GF-D8 (cell line): ENCODE measurements at places on chromosomes 12 and 14.

- DNase-seq: no peak
Observed at GRCh38 chr14:68983191-68983590, 4.1 kb upstream of the ACTN1 start.

DNA sequence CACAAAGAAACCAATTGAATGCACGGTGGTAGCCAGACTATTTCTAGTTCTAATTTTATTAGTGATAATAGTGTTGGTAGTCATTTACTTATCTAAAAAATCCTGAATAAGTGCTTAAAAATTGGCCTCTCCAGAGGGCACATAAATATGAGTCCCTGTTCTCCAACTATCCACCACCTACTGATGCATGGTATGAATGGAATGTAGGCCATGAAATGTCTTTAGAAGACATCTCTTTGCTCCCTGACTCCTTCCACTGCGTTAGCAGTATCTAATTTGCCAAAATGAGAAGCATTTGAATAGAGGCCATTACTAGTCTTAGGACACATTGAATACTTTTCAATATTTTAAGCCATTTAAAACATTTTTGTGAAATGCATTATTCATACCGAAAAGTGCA lies 261.7 kb downstream of the LRFN5 start:
- no peak for DNase-seq

DNA sequence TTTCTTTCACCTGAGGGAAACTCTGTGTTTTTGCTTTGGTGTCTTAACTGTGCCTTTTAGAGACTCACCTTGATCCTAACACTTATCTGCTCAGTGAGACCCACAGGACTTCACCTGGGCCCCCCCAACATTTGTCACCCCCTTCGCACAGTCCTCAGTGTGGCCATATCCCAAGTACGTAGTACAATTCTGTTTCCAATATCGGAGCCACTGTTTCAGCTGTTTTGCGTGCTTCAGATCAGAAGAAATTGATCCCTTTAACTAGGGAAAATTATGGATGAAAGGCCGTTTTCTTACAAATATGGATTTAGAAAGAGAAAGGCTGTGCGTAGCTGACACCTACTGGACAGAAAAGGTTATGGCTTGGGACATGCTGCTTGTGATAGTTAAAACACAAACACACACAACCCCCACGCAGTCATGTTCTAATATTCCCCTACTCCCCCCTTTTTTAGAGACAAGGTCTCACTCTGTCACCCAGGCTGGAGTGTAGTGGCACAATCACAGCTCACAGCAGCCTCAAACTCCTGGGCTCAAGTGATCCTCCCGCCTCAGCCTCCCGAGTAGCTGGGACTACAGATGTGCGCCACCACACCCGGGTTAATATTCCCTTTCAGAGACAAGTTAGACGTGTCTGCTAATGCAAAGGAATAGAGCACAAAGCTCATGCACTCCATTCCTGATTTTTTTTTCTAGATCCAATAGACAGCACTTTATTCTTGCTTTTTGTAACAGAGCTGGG lies 3.6 kb upstream of the SLC7A8 start:
- peak; percentile 22 for DNase-seq

DNA sequence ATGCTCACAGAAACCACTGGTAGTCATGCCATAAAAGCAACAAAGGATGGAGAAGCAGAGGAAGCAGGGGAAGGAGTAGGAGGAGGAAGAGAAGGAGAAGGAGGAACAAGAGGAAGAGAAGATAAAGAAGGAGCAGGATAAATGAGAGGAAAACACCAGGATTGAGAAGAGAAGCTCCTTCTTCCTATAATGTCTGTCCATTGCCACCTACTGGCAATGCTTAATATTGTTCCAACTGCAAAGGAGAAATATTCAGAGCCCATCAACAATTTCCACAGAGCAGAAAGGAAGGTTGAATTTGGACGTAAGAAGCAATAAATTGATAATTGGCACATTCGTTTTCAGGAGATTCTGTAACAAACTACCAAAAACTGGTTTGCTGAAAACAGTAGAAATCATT lies 898.4 kb downstream of the SLC16A7 start:
- DNase-seq: no peak

DNA sequence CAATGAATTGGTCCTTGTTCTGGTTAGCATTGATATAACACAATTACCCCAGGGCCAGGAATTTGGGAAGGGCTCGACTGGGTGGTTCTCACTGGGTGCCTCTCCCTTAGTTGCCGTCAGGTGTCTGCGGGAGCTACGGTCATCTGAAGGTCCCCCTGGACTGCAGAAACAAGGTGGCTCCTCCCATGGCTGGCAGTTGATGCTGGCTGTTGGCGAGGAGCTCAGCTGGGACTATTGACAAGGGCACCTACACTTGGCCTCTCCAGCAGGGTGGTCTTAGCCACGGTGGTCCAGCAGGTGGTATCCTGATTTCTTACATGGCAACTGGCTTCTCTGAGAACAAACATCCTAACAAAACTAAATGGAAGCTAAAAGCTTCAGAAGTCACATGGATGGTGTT lies 41.0 kb upstream of the RGS6 start:
- no peak for DNase-seq

- DNase-seq: no peak
Observed at GRCh38 chr12:113087193-113087592, 30.7 kb downstream of the DTX1 start.

- DNase-seq: no peak
Observed at GRCh38 chr14:29548948-29549370, 378.7 kb downstream of the PRKD1 start.

- no peak for DNase-seq
Observed at GRCh38 chr12:14111230-14111865, 129.9 kb upstream of the GRIN2B start.

DNA sequence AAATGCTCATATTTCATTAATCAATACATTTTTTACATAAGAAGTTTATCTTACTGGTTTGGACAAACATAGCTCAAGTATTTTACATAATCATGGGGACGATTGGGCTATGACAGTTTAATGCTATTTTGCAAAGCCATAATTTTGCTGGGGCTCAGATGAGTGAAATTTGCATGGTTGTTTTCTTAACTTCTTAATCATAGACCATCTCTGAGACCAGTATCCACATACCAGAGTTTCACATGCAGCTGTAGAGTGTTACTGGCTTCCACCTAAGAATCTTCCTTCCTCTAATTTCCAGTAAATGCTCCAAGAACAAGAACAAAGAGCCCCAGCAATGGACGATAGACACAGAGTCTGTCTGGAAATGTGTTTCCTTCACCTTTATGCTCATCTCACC lies 303.0 kb upstream of the TMEM132C start:
- no peak for DNase-seq

GRCh38 chr14:32350020-32350419 lies 20.9 kb downstream of the AKAP6 start:
- no peak for DNase-seq

DNA sequence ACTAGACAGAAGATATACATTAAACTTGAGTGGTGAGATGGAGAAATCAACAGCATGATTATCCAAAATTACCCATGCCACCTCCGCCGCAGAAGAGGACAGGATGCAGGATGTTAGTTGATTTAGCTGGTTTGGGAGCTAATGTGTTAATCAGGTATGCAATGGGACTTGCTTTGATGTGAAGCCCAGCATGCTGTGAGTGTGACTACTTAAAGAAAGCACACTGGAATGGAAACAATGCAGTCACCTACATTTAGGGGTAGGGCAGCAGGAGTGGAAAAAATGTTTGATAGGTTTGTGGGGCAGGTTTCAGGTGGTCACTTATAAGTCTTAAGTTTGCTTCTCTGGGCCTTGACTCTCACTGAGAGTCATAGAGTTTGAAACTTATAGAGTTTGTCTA lies 170.0 kb upstream of the DAAM1 start:
- no peak for DNase-seq

- no peak for DNase-seq
Observed at GRCh38 chr14:105072892-105073719, 7.9 kb upstream of the GPR132 start.

- no peak for DNase-seq
Observed at GRCh38 chr14:78153064-78153341, 17.2 kb upstream of the NRXN3 start.

DNA sequence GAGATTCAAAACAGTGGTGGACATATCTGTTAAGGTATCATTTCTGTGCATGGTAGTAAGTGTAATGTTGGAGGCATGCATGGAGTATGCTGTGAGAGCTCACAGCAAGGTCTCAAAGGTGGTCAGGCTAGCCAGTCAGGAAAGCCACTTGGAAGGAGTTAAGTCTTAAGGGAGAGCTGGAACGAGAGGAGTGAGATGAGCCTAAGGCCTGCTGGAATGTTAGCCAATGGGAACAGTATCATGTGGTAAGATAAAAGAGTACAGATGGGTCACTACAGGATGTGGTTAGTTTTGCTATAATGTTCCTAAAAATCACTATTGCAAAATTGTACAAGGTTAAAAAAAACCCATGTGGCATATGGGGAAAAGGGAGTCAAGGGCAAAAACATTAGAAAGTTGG lies 311.7 kb upstream of the E2F7 start:
- DNase-seq: no peak

DNA sequence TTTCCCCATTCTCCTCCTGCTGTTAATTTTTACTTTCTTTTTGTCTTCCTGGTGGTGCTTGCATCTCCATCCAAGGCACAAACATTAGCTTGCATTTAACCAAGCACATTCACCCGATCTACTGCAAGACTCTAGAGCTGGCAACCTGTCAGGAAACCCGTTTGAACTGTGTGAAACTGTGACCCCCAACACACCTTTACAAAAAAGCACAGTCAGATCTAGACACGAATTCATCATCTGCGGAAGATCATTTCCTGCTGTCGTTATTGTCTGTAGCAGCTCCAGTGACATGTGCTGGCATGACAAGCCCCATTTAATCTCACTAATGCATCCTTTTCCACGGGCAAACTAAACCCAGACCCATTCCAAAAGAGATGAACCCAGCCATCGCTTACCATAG lies 340.5 kb downstream of the VRK1 start:
- no peak for DNase-seq

GRCh38 chr12:121227294-121227693 lies 17.4 kb downstream of the P2RX4 start:
- DNase-seq: no peak

DNA sequence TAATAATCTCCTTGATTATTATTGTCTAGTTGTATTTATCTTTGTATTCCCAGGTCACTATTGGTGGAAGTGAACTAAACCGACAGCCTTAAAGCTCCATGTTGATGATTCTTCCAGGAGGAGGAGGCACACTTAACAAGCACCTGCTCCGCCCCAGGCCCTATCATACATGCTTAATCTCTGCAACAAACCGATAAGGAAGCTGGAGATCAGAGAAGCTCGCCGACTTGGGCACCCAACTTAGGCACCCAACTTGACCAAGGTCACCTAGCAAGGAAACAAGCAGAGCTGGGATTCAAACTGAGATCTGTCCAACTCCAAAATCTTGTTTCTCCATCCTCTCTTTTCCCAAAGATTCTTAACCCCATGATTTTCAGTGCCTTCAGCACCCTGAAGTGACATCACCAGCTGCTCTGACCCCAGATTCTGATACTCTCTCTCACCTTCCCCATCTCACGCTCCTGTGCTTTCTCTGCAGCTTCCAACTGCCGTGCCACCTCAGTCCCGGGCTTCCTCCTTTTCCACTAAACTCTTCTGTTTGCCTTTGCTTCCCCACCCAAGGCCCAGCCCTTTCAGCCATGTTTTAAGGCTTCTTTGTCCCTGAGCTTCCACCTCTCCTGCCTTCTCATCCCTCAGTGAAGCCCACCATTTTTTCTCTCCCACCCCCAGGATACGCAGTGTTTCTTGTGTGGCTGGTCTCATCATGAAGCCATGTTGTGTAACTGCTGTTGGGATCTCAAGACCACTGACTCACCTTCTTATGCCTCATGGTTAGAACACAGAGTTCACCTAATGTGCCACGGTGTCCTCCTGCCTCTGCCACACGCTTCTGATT lies 6.6 kb upstream of the KRT18 start:
- no peak for DNase-seq

- DNase-seq: no peak
Observed at GRCh38 chr12:93323625-93324329, 53.9 kb upstream of the NUDT4 start.

DNA sequence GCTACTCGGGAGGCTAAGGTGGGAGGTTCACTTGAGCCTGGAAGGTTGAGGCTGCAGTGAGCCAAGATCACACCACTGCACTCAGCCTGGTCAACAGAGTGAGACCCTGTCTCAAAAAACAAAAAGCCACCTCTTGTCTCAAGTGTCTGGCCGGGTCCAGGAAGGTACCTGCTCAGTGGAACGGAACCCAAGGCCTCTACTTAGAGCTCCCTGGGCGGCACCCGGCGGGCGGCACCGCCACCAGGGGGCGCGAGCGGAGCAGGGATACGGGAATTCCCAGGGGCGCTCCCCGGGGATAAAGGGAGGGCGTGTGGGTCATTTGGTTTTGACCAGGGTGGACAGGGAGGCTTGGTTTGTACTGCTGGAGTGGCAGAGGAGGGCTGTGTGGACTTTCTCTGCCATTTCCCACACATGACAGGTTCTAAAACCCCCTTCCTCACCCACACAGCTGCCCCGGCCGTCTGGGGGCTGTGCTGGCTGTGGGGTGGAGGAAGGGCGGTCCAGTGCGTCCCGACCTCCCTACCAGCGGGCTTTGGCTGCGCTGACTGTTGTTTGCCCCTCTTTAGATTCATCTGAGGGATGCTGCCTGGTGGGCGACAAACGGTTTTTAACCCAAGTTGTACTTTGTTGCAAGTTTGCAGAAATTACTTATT lies 91.4 kb downstream of the SETD3 start:
- no peak for DNase-seq
